ENCODE measurements at places on chromosomes 7 and 10. TPM values are rescaled to one million over a fixed set of nuclear protein-coding genes. Genes with fewer than 3 reads are reported as not detected.

CNPY1 gene
- not detected for total RNA-seq

DNA sequence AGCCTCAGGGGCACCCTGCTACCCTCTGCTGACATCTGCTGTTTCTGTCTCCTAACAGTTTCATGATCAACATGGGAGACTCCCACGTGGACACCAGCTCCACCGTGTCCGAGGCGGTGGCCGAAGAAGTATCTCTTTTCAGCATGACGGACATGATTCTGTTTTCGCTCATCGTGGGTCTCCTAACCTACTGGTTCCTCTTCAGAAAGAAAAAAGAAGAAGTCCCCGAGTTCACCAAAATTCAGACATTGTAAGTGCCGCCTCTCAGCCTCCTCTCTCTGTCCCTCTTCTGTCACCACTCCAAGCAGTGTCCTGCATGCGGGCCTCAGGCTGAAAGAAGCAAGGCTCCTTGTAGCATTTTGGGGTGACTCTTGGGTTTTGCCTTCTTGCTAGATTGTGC is 39.0 kb downstream of the POR start:
- no peak for DNase-seq

NEUROG3 gene
- total RNA-seq: not detected

DNA sequence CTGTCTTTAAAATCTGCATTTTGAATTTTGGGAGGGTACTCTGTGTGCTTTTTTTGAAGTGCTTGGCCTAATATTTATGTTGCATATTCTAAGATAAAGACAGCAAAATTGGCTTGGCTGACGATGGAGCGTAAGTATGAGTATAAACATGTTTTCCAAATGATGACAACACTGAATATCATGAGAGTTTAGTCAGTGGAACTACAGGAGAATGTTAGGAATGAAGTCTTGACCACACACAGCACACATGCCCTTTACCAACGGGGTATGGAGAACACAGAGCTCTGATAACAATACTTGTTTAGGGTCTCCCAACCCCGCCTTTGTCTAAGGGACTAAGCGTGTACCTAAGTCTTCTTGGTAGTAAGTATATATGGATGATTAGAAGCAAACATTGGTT is 253.9 kb upstream of the FZD8 start:
- DNase-seq: peak; percentile 77

GRCh38 chr7:15906436-15906835 is 220.0 kb upstream of the MEOX2 start:
- no peak for DNase-seq

OR2A5 gene
- total RNA-seq: not detected

GRCh38 chr10:34739915-34740314 is 75.2 kb downstream of the PARD3 start:
- DNase-seq: peak; percentile 94

TACC2 gene
- total RNA-seq: 7.6 TPM

AQP1 gene
- total RNA-seq: 44.6 TPM

DNA sequence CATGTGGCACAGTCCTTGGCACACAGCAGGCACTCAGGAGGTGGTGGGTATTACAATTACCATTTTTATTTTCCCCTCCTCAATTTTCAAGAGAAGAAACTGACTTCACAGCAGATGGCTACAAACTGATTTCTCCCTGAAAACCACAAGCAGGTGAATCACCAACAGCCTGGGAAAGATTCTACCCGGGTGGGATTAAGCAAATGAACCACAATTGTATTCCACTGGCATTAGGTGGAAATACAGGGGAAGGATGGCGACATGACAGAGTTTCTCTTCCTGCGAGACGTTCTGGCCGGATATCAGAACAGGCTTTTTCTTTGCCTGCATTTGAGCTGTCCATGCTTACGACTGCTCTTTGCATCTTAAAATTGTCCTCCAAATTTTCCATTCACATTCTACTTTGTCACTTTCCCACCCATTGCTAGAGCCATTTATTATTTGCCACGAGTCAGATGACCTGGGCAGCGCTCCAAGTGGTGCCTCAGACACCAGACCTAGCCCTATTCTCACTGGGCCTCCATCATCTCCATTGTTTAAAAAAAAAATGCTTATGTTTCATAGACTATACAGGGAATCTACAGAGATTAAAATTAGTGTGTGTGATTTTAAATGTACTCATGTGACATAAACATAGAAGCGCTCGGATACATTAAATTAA is 4.6 kb downstream of the DENND11 start:
- no peak for DNase-seq

DNA sequence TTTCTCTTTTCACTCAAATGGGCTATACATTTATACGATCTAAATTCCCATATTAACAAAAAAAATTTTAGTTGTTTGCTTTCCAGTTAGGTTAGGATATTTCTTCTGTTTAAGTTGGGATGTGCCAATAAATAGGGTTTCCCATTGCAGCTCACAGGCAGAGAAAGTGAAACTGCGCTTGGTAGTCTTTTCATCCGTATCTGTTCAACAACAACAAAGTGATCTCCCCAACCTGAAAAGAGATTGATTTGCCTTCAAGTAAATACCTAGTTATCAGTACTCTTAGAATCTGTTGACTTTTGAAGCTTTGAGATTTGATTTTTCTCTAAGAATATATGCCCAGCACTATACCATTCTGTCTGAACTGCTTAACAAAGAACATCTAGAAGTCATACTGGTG is 143.4 kb downstream of the DYNC1I1 start:
- no peak for DNase-seq

CFAP43 gene
- under 0.01 TPM for total RNA-seq

DNA sequence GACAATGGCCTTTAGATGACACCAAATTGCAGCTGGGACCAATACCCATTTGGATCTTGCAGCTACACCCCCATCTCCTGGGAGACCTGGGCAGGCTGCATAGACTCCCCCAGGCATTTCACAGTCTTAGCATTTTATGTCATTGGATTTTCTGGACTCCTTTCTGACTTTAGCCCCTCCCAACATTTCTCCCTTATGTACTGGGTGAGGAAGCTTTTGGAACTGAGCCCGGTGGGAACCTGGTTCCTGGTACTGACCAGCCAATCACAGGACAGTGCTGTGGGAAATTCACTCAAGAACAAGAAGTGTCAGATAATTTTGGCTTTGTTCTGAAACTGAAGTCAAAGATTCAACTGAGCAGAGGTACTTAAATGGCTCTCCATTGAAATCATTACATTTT is 177.7 kb downstream of the ACTR3B start:
- DNase-seq: no peak

DNA sequence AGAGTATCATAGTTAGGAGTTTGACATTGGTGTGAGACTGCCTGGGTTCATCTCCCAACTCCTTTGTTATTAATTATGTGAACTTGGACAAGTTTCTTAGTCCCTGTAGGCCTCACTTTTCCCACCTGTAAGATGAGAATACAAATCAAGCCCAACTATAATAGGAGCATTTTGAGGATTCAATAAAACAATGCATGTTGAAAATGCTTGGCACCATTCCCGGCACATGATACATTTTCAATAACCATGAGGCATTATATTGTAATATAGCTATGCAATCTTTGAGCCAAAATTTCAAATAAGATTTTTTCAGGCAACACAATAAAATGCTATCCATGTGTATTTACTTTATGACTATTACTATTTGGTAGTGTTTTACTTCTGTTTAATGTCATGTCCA is 229.0 kb upstream of the SP4 start:
- no peak for DNase-seq

GRCh38 chr10:101726115-101726387 is 31.1 kb upstream of the FBXW4 start:
- DNase-seq: no peak

GRCh38 chr7:87506246-87507180 is 31.0 kb upstream of the ABCB4 start:
- DNase-seq: peak; percentile 44

DNA sequence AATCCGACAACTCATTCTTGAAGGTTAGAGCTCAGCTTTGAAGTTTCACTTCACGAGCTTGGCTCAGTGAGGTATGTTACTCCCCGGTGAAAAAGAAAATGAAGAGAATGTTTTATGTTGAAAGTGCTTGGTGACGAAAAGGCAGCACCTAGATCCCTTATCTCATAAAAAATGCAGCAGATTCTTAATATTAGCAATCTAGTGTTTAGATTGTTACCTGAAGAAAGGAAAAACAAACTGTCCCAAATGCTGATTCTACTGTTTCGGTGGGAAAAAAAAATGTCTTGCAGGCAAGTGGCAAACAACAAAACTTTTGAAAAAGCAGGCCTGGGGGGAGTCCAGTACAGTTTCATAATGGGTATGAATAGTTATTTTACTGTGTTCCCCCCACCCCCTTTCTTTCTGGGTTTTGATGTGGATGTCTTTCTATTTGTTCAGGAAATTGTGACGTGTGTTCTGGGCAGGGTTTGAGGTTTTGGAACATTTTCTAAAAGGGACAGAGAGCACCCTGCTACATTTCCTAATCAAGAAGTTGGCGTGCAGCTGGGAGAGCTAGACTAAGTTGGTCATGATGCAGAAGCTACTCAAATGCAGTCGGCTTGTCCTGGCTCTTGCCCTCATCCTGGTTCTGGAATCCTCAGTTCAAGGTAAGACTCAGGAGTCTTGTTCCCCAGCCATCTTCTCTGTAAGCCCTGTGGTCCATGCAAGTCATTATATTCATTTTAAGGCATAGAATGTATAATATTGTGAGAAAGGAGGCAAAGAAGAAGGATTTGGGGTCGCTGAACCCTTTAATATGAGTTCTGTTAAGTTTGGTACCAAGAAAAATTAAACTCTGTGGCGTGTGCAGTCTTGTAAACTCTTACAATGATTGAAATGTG is at the start of gene SRGN:
SRGN (plus strand) TSS at position 514 of the 881 bp plus-strand sequence; CDS start at position 569, 55 bp downstream.
- peak; percentile 67 for DNase-seq

NKX1-2 gene
- not detected for total RNA-seq

DNA sequence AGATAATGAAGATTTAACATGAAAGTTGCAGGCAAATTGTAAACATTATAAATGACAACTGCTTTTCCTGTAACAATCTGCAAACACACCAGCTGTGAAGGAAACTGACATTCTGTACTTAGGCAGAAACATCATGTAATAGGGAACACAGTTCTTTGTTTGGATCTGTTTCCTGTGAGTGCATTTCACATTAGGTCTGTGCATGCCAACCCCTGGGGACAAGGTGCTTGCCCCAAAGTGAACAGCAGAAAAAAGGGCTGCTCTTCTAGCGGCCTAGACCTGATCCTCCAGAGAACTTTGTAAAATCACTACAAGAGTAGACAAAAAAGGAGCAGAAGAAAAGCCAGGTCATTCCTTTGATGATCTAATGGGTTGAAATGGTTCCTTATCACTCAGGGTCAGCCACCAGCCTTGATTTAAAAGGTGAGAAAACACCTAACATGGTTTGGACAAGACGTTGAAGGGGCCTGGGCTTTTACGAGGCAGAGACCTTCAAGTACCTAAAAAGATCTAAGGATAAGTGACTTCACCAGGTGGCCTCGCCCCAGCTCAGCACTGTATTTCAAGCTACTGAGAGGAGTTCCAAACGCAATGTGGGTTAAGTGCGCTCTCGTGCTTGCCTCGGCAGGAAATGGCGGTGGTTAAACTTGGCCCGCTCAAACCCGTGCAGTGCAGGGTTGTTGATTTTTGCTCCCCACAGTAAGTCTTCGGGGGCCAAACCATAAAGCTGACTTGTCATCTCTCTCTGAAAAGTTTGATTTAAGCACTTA is 249.7 kb downstream of the CREB5 start:
- DNase-seq: no peak

TFR2 gene
- not detected for total RNA-seq

DNA sequence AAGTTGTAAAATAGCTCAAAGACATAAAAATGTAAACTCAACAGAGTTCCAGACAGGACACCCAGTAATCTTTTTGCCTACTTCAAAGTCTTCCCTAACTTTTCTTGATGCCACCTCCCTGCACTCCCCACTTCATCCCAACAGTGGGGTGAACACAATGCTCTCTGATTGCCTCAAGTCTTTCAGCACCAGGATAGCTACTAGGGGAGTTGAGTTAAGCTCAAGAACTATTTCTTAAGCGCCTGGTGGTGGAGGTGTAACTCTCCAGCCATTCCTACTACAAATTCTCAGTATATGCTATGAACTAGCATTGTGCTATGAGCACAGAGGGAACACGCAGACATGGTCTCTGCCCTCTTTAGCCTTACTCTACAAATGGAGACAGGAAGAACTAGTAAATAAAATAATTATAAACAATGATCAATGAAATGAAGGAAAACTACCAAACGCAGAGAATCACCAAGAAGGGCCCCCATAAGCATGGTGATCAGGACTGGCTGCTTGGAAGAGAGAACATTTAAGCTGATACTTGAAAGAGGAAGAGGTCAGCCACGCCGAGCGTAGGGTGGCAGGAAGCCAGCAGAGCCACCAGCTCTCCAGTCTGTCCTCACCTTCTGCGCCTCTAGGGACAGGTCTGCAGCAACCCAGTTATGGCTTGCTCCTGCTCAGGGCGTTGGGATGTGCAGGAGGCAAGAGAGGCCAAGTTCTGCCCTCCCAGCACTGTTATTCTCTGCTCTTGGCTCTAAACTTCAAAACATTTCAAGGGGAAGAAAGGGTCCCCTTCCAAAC is 16.7 kb upstream of the FRA10AC1 start:
- DNase-seq: no peak

ENO4 gene
- total RNA-seq: under 0.01 TPM

GRCh38 chr7:148374396-148375259 is 215.9 kb upstream of the C7orf33 start:
- DNase-seq: no peak

GATA3 gene
- not detected for total RNA-seq

GRCh38 chr7:90320418-90320800 is 695 bp downstream of the FAM237B start:
- no peak for DNase-seq

LHPP gene
- 8.7 TPM for total RNA-seq

ANXA8L1 gene
- not detected for total RNA-seq

GRCh38 chr7:1693991-1694524 is 24.0 kb downstream of the ELFN1 start:
- DNase-seq: peak; percentile 31

DNA sequence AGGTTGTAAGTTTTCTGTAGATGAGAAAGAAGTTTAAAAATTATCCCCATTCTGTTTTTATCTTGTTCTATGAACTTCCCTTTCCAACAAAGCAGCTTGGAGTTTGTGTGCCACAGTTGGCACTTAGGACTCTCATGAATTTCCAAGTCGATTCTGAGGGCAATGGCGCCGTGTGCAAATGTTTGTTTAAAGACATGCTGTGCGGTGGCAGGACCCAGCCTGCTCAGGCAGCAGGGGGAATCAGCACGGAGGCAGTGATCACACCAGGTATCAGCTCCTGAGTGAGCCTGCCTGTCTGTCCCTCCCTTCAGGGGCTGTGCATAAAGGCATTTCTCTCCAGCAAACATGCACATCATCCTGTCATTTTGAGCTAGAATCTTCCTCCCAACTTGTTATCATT is 109.8 kb upstream of the WDR11 start:
- no peak for DNase-seq

C10orf105 gene
- under 0.01 TPM for total RNA-seq

SPDYE16 gene
- total RNA-seq: 0.17 TPM

DNA sequence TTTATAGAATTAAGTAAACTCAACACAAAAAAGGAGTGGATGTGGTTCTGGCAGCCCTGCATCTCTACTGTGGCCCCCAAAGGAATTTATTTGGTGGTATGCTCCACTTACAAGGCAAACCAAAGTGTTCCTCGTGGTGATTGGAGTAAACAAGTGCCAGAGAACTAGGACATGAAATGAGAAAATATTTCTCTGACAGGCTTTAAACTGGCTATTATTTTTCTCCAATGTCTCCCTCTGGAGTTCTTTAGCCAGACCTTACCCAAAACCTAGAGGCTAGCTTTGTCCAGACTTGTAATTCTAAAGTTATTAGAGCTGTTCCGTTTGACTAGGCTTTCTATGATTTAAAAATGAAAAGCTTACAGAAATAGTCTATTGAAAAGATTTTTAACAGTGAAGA is 990.1 kb downstream of the CNTNAP2 start:
- DNase-seq: no peak
